ENCODE measurements at places on chromosomes 2 and 18. TPM values are rescaled to one million over a fixed set of nuclear protein-coding genes. Genes with fewer than 3 reads are reported as not detected.

The SCG2 gene
- total RNA-seq: 0.98 TPM

The LGALSL gene
- total RNA-seq: 12.3 TPM

The PDIA6 gene
- 358 TPM for total RNA-seq

The KLHL30 gene
- 0.25 TPM for total RNA-seq

The CREG2 gene
- 8.8 TPM for total RNA-seq

The REEP1 gene
- 0.88 TPM for total RNA-seq

Data from A549 treated with Hydrocortisone at 1 μM for 4 hours (cell line).